ENCODE measurements at places on chromosomes 13 and 19.
A peak's percentile ranks its signal among the peaks of the same experiment; 100 is the strongest.

DNA sequence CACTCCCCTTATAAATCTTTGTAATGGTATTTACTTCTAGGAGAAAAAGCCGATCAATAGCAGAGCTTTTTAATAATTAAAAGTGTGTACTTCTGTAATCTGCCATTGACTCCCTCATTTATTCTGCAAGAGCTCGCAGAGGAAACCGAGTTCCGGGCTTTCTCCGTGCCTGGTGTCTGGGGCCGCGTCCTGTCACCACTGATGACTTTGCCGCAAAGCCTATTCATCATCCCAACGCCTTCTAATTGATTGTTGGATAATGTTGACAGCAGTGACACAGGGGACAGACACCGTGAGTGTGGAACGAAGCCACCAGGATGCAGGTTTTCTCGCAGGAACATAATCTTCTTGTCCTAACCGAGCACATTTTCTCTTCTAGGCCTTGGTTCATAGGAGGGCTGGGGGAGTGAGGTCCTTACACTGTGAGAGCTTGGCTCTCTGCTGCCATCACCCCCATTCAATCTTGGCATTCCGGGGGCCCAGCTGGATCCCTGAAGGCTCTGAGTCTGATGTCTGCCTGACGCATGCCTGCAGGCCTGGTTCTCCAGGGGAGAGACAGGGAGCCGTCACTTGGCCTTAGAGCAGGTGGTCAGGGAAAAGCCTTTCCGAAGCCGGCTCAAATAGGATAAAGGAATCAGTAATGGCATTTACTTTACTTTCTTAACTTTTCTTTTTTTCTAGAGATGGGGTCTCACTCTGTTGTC is 110.3 kb downstream of the KDM4B start:
- DNase-seq: no peak

- peak; percentile 47 for DNase-seq
Measured at GRCh38 chr19:39246951-39247669, 1.5 kb downstream of the IFNL4 start.

- peak; percentile 90 for DNase-seq
Measured at GRCh38 chr19:6801485-6802086, 29.1 kb downstream of the VAV1 start.

GRCh38 chr13:51731759-51732158 is 72.2 kb downstream of the DHRS12 start:
- no peak for DNase-seq

All from activated CD8-positive, alpha-beta memory T cell treated with anti-CD3 and anti-CD28 coated beads, Interleukin-2, amount 10 ng/mL, durations not matched to agents 7 days and 5 days (primary cell).